Activated CD8-positive, alpha-beta memory T cell treated with anti-CD3 and anti-CD28 coated beads for 4 hours (primary cell): ENCODE measurements at places on chromosomes 1 and 21.

DNA sequence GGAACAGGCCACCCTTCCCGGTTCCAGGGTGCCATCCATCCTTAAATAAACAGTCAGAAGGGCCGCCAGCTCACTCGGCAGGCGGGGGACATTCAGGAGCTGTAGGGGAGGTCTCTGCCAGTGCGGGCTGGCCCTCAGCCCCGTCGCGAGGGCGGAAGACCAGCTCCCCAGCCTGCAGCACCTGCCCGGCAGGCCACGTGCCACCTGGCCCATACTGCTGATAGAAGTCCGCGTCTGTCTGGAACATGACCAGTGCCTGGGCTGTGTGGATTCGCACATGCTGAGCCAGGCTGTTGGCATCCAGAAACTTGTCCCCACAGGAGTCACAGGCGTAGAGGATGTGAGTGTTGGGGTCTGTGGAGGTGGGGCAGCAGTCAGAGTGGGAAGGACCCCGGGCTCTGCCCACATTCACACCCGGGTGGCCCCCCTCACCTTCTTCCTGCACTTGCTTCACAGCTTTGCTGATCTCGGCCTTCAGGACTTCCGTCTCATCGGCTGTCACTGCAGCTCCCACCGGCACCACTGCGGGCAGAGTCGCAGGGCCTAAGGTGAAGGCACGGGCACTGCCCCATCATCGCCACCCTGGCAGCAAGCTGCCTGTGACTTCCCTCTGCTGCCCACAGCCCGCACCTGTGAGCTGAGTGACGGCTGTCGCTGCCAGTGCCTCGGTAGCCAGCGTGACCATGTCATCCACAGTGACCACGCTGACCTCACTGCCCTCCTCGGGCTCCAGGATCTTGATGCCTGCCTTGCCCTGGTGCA lies 33.8 kb downstream of the ZBTB17 start:
- no peak for DNase-seq

DNA sequence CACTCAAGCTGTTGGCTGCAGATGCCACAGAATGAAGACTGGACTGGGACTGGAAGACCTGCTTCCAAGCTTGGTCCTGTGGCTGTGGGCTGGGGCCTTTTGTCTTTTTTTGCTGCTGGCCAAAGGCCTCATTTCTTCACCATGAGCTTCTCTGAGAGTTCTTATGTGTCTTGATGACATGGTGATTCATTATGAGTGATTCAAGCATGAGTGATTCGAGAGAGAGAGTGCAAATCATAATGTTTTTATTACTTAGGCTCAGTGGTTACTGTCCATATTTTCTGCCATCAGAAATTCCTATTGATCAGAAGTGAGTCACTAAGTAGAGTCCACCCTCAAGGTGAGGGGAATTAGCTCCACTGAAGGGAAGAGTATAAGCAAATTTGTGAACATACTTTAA lies 94.0 kb downstream of the PCP4 start:
- DNase-seq: no peak

GRCh38 chr1:68916221-68916902 lies 419.5 kb upstream of the DEPDC1 start:
- no peak for DNase-seq

- no peak for DNase-seq
Observed at GRCh38 chr1:169041366-169041765, 65.1 kb upstream of the ATP1B1 start.

GRCh38 chr1:235876402-235876841 lies 9.7 kb upstream of the LYST start:
- no peak for DNase-seq
